AG09309 (cell line): ENCODE measurements at places on chromosomes 13 and 19.

- DNase-seq = no peak
Observed at GRCh38 chr19:11261431-11261970, 823 bp downstream of the DOCK6 start.

- DNase-seq = no peak
Observed at GRCh38 chr13:58097831-58098230, 466.3 kb downstream of the PCDH17 start.

DNA sequence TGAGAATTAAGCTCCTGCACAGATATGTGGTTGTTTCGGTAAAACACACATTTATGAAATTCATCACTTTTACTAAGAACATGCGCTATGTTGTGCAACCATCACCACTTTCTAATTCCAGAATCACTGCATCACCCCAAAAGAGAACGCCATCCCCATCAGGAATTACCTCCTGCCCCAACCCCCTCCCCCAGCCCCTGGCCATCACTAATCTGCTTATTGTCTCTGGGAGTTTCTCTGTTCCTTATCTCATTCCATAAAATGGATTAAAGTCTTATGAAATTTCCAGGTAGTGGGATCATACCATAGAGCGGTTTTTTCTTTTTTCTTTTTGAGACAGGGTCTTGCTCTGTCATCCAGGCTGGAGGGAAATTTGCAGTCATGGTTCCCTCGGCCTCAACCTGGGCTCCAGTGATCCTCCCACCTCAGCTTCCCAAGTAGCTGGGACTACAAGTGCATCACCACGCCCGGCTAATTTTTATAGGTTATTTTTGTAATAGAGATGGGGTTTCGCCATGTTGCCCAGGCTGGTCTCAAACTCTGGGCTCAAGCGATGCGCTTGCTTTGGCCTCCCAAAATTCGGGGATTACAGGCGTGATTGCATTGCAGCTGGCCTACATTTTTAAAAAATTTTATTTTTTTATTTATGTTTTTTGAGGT, 3.5 kb downstream of the ZSCAN5B start:
- no peak for DNase-seq

DNA sequence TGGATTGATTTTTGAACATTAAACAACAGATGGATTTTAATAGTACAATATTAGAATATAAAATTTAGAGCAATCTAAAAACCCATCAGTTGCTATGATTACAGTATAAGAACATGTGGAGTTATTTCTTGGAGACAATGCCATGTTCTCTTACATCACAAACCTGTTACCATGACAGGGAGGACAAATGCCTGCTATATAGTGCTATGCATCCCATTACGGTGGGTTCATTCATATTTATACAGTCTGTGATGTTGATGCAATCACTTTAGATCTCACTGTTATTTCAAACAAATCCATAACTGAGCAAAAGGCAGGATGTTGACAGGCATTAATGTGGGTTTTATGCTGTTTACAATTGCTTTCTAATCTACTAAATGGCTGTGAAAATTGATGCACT, 467.5 kb downstream of the DIAPH3 start:
- DNase-seq = no peak

DNA sequence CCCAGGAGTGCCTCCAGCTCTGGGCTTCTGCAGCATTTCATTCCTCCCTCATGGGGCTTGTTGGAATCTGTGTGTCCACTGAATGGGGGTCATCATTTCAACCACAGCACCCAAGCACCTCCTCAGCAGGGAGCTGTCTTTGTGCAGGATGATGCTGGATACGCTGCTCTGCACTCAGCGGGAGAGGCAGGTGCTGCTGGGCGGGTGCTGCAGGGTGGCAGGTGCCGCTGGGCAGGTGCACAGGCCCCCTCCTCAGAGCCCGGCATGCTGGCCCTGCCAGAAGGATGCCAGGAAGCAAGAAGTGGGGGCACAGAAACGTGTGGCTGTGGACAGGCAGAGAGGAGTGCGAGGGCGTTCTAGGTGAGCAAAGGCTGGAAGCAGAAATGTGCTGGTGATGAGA, 121.8 kb upstream of the VSTM2B start:
- no peak for DNase-seq

GRCh38 chr13:64643066-64643465, 2587.1 kb downstream of the PCDH9 start:
- no peak for DNase-seq
